ENCODE measurements at places on chromosomes 5 and 9. TPM values are rescaled to one million over a fixed set of nuclear protein-coding genes. Genes with fewer than 3 reads are reported as not detected.

SHISAL2B gene
- not detected for total RNA-seq

- no peaks in the 10 kb centered on the region for H3K4me1 ChIP-seq
- H3K27me3 ChIP-seq = peaks cover 18% of the 10 kb centered on the region
- H3K4me3 ChIP-seq = no peak overlapping the region
- no peak for DNase-seq
These were observed 35.9 kb upstream of the UNC5A start for GRCh38 chr5:176774216-176775171.

SLC22A5 gene
- total RNA-seq = 4.5 TPM

GRCh38 chr9:7297521-7297920 is 502.1 kb downstream of the DMAC1 start:
- H3K36me3 ChIP-seq = no peaks in the 10 kb centered on the region
- no peaks in the 10 kb centered on the region for H3K4me1 ChIP-seq
- no peak for DNase-seq
- no peak overlapping the region for H3K27ac ChIP-seq

NOXA1 gene
- 7.7 TPM for total RNA-seq

DNA sequence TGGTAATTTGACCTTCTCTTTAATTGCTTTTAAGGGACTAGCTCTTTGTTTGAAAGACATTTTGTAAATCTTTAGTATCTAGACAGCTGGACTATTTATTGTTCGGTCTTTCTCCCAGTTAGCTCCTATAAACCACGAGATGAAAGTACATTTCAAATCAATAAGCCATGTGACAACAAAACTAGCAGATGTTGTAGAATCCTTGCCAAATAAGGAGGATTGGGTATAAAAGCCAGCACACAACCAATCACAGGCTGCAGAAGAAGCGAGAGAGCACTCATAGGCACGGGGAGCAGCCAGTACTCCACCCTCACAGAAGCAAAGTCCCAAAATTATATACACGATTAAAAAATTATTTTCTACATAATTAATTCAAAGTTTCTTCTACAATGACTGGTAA is 8.1 kb upstream of the OMD start:
- no peaks in the 10 kb centered on the region for H3K4me1 ChIP-seq
- no peaks in the 10 kb centered on the region for H3K27me3 ChIP-seq
